Activated CD4-positive, CD25-positive, alpha-beta regulatory T cell treated with anti-CD3 and anti-CD28 coated beads, Interleukin-2, amount 50 U/mL, for 72 hours (primary cell): ENCODE measurements at places on chromosomes 2 and 18.

DNA sequence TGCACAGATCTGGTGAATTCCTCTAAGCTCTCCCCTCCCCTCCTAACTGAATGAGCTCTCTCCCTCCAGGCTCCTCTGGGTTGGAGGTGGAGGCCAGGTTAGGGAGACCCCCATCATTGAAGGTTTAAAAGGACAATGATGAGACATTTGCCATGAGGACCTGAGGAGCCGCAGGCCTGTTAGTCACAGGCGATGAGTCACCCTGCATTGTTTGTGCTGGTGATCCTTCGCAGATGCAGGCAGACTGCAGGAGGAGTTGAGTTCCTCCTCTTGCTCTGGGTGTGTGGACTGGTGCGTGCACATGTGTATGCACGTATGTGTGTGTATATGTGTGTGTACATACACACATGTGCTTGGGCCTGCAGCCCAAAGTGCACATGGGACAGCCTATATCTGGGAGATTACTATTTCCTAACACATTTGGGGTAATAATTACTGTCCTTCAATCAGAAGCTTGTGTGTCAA is 42.0 kb downstream of the MCFD2 start:
- DNase-seq, result no peak

DNA sequence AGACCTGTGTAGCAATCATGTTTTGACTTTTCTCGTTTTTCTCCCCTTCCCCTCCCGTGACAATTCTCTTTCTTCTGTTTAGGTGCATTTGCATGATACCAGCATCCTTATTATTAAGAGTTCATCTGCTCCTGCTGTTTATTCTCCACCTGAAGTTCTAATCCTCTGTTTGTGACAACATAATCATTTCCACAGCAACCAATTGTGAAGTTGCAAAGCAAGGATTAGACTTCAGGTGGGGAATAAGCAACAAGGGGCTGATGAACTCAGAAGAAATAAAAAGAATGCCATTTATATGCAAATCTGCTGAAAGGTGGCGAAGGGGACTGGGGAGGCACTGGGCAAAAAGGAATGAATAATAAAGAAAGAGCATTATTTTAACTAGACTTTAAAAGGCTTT is 124.8 kb upstream of the LINC00305 start:
- no peak for DNase-seq

- no peak for DNase-seq
Measured at GRCh38 chr2:133591164-133591563, 22.9 kb upstream of the NCKAP5 start.

DNA sequence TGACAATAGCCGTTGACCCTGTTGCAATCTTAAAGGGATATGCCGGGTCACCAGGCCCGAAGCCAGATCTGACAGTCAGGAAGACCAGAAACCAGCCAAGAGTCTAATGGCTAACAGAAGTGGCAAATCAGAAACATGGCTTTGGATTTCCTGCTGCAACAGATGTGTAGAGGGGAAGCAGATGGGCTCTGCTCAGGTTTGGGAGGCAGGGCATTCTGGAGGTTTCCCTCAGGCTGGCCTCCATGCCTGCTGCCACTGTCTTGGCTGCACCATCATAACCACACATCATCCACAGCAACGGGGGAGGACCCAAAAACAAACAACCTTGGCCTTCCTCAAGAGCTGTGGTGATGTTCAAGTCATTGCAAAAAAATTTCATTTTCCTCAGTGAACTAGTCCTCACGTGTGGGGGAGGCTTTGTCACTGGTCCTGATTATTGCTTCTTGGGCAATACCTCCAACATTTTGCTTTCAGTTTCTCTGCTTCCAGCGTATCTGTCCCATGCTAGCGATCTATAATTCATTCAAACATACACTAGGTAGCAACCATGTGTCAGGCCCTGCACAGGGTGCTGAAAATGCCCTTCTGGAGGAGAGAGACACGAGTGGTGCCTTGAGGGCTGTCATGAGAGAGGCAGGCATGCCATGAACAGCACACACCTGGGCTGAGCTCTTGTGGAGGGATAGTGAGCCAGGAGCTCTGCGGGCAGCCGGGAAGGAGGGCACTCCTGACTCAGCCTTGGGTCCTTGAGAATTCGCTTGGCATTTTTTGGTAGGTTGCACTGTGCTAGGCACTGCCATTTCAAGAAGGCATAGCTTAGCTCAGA is 48.2 kb upstream of the LGALSL start:
- DNase-seq, result no peak

DNA sequence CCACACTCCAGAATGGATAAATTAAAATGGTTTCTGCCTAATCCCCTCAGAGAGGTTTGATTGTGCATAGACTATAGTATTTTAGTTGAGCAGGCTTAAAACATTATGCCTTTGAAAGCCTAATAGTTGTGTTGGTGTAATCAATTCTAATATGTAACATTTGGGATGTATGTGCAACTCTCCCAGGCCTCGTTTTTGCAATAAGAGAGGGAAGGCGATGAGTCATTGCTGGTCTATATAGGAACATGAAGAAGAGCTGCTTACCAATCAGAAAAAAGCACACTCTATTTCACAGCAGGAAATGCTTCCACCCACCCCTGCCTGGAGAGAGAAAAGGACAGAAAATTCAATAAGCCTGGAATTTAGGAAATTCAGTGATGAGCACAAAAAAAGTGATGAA is 1424.0 kb upstream of the PIK3C3 start:
- no peak for DNase-seq

GRCh38 chr2:62306751-62307468 is 111.0 kb downstream of the B3GNT2 start:
- DNase-seq, result no peak

DNA sequence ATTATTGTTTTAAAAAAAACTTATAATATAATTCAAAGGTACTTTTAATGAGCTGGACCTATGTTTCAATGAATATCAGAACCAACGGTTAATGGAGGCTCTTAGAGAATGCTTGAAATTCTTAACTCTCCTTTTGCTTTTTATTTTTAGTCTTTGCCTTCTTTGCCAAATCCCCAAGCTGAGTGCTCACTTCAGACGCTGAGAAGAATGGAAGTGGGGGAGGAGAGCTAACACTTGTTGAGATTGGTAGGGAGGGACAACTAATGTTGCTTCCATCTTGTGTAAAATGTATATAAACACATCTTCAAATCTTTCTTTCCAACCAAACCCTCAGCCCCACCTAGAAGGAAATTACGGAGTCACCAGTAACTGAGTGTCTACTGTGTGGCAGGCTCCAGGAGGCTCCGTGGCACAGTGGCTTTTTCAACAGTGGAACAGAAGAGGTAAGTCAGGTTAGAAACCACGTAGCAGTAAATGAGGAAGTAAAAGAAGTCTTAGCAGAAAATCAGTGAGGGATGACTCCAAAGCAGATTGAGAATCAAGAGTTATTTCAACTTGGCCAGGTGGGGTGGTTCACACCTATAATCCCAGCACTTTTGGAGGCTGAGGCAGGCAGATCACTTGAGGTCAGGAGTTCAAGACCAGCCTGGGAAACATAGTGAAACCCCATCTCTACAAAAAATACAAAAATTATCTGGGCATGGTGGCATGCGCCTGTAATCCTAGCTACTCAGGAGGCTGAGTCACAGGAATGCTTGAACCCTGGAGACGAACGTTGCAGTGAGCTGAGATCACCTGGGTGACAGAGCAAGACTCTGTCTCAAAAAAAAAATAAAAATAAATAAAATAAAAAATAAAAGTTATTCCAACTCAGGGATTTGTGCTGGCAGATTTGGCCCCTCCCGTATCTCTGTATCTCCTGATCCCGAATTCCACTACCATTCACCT is 45.0 kb upstream of the CREB1 start:
- no peak for DNase-seq

DNA sequence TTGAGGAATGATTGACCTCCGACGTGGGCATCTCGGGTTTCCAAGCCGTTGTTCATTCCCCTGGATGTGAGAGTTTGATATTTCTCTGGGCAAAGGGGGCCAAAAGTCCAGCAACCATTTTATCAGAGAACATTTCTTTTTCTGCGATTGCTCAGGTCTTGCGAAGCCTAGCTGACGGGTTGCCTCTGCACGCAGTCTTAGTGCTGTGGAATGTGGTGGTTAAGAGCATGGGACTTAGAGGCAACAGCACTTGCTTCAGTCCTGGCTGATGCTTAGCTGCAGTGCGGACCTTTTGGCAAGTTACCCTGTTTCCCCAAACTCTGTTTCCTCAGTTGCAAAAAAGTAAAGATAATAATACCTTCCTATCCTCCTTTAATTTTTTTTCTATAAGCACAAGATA is 45.0 kb downstream of the FAP start:
- no peak for DNase-seq
